Stimulated activated CD4-positive, alpha-beta T cell treated with anti-CD3 and anti-CD28 coated beads, Interleukin-15, amount 100 ng/mL, for 1 hour (primary cell): ENCODE measurements at places on chromosomes 2 and 18.

- no peak for DNase-seq
Measured at GRCh38 chr2:180472133-180472532, 465.0 kb upstream of the CWC22 start.

DNA sequence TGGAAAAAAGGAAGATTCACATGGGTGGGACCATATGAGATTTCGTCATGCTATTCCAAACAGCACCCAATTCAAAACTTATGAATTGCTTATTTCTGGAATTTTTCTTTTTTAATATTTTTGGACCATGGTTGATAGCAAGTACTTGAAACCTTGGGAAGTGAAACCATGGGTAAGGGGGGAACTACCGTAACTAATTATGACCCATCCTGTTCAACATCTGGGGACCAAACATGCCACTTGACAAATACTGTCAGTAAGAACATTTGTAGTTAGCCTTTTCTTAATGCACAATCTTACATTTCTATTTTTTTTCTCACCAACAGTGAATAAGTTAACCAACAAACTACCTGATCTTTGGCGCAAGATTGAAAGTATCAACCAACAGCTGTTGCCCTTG is 105.7 kb upstream of the TTC39C start:
- no peak for DNase-seq

- no peak for DNase-seq
Measured at GRCh38 chr18:35343488-35343935, 708 bp downstream of the ZNF24 start.

DNA sequence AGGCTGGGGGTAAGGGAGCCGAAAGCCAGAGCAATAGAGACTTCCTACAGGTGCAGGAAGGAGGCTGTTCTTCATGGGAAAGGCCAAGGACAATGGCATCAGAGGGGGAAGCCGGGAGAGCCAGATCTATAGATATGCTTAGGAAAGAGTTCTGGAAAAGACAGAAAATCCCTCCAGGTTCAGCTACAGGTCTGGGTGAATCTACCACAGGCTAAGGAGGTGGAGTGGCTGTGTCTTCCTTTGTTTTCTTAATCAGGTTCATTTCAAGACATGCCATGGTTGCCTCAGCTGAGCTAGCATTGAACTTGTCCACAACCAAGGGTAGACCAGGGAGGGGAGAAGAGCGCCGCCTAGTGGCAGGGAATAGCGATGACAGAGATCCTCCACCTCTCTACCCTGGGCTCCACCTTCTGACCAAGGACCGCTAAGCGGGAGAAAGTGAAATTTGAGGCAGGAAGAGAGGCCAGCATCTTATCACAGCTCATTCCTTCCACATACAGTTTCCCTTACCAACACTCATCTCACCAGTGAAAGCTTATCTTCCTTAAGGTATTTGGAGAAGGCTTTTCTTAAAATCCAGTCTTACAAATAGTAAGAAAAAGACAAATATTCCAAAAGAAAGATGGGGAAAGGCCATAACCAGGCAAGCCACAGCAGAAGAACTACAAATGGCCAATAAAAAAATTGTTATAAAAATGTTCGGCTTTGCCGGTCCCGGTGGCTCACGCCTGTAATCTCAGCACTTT is 74.2 kb downstream of the VIT start:
- DNase-seq, result peak; percentile 11

GRCh38 chr2:238336151-238336550 is 15.8 kb downstream of the TRAF3IP1 start:
- no peak for DNase-seq

DNA sequence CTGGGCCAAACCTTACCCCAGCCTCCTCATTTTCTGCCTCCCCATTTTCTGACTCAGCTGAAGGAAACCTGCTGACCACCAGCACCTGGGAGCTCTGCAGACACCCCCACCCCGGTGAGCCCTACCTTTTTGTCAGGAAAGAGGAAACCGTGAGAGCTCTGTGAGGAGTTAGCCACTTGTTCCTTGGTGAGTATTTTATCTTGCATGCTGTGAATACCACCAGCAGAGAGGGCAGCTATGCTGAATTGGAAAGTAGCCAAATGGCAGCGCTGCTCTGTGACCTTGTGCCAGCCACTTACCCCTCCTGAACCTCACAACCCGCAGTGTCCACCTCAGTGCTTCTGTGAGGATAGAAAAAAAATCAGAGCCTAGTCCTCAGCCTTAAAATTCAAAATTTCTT is 2.5 kb downstream of the MPPE1 start:
- DNase-seq, result no peak

GRCh38 chr2:43201497-43201896 is 24.9 kb downstream of the ZFP36L2 start:
- DNase-seq, result no peak

DNA sequence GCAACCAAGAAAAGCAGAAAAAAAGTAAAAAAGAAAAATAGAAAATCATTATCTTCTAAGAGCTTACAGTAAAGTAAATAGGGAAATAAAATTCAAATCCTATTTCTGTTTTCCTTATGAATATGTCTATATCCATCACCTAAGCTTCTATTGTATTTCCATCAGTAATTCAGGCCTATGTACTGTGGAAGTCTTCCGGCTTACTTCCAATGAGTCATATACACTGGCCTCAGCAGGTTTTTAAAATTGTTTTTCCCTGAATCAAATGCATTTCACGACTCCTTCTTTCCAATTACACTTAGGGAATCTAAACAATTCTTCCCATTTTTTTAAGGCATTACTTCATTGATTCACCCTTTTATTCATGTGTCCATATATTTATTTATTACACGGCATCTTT is 164.7 kb downstream of the CCDC102B start:
- no peak for DNase-seq

DNA sequence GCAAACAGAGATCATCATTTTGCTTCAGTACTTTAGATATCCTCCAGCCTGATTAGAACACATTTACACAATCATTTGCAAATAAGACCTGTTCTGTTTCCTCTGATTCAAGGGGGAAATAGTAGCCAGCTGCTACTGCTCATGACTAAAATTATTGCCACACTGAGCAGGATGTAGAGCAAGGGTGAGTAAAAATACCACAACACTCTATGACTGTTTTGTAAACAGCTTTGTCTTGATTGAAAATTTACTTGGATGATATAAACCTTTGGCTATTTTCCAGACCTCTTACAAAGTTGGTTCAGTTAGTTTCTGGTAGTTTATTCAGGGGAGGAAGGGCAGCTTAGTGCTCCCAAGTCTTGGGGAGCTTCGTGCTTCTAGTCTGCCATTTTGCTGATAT is 286.4 kb upstream of the CNTNAP5 start:
- no peak for DNase-seq

DNA sequence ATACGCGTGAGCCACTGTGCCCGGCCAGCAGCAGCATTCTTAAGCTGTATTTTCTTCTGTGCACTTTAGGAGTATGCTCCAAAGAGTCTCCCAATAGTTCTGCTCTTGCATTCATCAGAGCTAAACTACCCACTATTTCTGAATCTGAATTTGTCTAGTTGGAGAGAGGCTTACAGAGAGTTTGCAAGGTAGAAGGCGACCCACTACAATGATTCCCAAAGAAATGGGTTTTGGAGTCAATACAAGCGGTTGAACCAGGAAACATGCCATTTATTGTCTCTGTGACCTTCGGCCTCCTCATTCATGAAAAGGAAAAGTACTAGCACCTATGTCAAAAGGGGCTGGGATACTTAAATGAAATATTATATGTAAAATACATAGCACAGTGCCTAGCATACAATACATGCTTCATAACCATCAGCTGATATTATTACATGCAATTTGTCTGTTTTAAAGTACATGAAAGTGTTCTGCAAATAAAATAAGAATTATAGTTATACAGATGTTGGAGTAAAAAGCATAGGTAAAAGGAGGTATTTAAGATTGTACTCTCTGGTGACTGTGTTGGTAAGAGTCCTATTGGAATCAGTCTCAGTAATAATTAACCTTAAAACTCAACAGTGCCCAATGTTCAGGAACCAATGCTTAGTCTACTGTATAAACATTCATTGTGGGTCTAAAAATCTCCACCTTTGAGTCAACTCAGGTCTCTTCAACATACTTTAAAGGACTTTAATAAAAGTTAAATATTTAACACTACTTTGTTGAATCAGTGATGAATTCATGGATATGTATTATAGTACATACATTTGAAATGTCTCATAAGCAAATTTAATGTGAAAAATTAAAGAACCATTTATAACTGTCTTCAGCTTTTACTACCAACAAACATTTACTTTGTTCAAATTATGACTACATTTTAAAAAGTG is 89.8 kb upstream of the GRB14 start:
- DNase-seq, result no peak

DNA sequence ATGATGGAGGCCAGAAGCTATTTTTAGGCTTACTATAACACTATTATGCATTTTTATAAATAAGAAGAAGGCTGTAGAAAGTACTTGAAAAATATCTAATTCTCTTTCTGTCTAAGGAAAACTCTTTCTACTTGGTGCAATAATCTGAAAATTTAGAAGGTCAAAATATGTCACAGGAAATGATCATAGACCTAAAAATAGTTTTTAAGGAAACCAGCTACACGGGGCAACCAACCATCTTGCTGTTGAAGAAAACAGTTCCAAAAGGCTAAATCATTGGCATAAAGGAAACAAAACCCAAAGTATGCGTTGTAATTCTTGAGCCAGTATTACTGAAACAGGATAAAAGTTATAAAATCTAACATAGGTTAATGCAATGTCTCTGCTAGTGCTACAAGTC is 40.2 kb downstream of the SOCS6 start:
- no peak for DNase-seq

GRCh38 chr2:75480971-75481836 is 79.5 kb downstream of the EVA1A start:
- no peak for DNase-seq

DNA sequence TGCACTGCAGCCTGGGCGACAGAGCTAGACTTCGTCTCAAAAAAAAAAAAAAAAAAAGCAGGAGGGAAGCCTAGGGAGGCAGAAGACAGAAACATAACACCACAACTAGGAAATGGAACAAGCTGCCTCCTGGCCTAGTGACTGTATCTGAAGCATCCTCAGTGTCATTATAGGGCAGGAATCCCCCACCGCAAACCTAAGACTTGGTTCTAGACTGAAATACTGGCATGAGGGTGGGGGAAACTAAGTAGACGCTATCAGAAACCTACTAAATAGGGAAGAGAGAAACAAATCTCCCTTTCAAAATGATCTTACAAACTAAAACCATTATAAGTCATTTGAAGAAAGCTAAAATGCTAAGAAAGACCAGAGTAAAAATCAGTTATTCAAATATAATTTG is 16.4 kb upstream of the SMAD2 start:
- DNase-seq, result no peak

- DNase-seq, result no peak
Measured at GRCh38 chr2:3784731-3785130, 81.4 kb downstream of the DCDC2C start.

DNA sequence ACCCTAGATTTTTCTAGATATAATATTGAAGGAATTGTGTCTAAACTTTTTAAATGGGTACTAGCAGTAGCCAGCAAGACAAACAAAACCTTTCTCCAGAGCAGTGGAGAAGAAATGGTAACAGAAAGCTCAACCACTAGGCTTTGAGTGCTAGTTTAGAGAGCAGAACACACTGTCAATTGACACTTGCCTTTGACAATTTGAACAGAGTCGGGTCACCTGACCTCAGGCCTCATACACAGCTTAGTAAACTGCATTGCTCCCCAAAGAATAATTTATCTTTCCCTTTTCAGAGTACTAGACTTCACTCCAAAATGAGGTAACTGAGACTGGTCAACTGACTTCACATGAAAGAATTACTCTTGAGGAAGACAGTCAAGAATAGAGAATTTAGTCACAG is 48.6 kb downstream of the FIGN start:
- no peak for DNase-seq

GRCh38 chr2:221129657-221130056 is 442.4 kb downstream of the EPHA4 start:
- DNase-seq, result no peak

- no peak for DNase-seq
Measured at GRCh38 chr2:235005023-235005422, 53.2 kb downstream of the SH3BP4 start.

DNA sequence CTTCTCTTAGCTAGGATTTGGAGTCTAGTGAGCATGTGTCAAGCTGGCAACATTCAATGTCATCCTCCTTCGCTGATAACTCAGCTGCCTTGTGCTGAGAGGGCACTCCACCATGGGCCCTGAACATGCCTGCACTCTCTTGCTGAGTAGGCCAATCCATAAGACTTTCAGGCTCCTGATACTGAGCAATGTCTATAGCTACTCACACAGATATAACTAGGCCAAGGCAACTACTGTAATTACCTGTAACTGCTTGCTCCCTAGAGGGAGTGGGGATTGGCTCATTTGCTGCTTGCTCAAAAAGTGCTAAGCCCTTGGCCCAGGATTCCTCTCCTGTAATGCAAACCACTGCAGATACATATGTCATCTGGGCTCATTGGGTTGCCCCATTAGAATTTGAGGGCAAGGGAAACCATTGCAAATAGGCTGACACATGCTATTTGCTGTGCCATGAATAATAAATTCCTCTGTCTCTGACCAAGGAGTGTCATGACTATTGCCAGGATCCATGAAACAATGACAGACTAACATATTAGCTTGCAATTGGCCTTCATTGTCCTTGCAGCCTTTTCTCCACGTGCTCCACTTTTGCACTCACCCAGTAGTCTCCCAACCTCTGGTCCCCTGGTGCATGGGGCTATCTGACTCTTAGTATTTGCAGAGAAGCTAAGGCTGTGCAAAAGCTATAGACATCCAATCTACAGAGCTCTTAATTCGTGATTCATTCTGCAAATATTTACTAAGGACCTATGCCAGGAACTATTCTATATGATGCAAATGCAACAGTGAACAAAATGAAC is 36.9 kb upstream of the BMPR2 start:
- no peak for DNase-seq

DNA sequence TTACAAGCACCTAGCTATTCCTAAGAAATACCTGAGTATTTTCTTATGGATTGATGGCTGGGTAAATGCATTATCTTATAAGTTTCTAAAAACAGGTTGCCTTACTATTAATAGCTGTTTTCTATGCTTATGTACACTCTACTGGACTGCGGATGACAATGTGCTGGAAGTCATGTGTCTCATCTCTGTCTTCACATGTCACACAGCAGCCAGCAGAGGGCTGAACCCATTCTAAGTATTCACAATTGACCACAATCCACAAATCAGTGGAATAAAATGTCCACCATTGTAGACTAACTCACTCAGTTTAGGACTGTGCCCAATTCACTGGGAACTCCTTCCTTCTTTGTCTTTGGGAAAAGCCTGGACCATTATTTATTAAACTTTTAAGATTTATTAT is 371.2 kb downstream of the INSIG2 start:
- DNase-seq, result no peak

GRCh38 chr2:33873076-33873605 is 274.0 kb upstream of the FAM98A start:
- no peak for DNase-seq

GRCh38 chr18:38481576-38481975 is 916.0 kb upstream of the CELF4 start:
- no peak for DNase-seq
